ENCODE measurements at places on chromosomes 1 and 21.

DNA sequence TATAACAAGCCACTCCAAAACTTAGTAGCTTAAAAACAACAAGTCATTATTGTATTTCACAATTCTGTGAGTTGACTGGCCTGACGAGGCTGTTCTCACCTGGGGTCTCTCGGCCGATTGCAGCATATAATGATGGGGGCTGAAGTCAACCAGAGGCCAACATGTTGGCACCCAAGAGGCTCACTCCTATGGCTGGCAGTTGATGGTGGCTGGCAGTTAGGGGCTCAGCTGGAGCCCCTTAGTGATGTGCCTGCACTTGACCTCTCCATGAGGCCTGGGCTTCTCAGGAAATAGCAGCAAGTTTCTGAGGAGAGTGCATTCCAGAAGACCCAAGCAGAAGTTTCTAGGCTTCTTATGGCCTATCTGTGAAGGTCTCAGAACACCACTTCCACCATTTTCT, 459.4 kb downstream of the NPHP4 start:
- DNase-seq, result no peak
- H3K27ac ChIP-seq, result no peak overlapping the region
- no peaks in the 10 kb centered on the region for H3K36me3 ChIP-seq
- H3K27me3 ChIP-seq, result no peaks in the 10 kb centered on the region
- H3K4me3 ChIP-seq, result no peak overlapping the region

GRCh38 chr1:65050735-65051134, 84.4 kb upstream of the JAK1 start:
- no peaks in the 10 kb centered on the region for H3K27me3 ChIP-seq
- no peaks in the 10 kb centered on the region for H3K4me1 ChIP-seq
- no peak overlapping the region for H3K27ac ChIP-seq
- no peak for DNase-seq

DNA sequence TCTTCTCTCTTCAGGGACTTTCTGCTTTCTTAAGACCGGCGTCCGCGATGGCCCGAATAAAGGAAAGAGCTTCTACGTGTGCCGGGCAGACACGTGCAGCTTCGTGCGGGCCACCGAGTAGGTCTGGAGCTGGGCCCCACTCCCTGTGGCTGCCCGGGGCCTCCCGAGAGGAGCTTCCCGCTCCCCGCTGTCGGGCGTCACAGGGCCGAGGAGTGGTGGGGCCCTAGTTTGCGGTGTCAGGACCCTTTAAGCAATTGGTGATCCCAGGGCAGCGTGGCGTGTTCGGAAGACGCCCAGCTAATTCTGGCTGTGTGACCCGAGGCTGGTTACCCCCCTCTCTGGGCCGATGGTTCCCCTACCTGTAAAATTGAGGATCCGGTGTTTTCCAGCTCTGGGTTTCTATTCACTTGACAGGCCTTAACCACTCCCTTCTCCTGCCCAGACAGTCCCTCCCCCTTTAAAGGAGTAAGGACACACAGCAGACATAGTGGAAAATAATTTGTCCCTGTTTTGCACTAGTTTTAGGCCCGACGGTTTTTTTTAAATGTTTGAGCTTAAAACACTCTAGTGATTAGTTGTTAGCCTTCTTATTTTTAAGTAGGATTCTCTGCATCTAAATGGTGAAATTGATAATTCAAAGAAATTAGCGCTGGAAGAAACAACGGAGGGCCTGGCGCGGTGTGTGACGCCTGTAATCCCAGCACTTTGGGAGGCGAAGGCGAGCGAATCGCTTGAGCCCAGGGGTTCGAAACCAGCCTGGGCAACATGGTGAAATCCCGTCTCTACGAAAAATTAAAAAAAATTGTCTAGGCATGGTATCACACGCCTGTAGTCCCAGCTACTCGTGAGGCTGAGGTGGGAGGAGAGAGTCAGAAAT, 553 bp downstream of the TTF2 start:
- peaks cover 34% of the 10 kb centered on the region for H3K36me3 ChIP-seq
- peak overlapping the region; percentile 64 for H3K4me3 ChIP-seq
- peak overlapping the region; percentile 75 for H3K27ac ChIP-seq
- no peak for DNase-seq
- no peaks in the 10 kb centered on the region for H3K27me3 ChIP-seq
- peaks cover 10% of the 10 kb centered on the region for H3K4me1 ChIP-seq

- no peak for DNase-seq
- H3K36me3 ChIP-seq, result peaks cover 43% of the 10 kb centered on the region
- no peaks in the 10 kb centered on the region for H3K27me3 ChIP-seq
- H3K4me1 ChIP-seq, result peaks cover 16% of the 10 kb centered on the region
- peak overlapping the region; percentile 98 for H3K27ac ChIP-seq
- peak overlapping the region; percentile 44 for H3K4me3 ChIP-seq
Observed at GRCh38 chr1:43452789-43453441, 816 bp downstream of the HYI start.

GRCh38 chr21:36027347-36027746, 33.0 kb downstream of the SETD4 start:
- H3K4me1 ChIP-seq, result peaks cover 6% of the 10 kb centered on the region
- H3K27me3 ChIP-seq, result no peaks in the 10 kb centered on the region
- no peak overlapping the region for H3K4me3 ChIP-seq
- H3K27ac ChIP-seq, result no peak overlapping the region

DNA sequence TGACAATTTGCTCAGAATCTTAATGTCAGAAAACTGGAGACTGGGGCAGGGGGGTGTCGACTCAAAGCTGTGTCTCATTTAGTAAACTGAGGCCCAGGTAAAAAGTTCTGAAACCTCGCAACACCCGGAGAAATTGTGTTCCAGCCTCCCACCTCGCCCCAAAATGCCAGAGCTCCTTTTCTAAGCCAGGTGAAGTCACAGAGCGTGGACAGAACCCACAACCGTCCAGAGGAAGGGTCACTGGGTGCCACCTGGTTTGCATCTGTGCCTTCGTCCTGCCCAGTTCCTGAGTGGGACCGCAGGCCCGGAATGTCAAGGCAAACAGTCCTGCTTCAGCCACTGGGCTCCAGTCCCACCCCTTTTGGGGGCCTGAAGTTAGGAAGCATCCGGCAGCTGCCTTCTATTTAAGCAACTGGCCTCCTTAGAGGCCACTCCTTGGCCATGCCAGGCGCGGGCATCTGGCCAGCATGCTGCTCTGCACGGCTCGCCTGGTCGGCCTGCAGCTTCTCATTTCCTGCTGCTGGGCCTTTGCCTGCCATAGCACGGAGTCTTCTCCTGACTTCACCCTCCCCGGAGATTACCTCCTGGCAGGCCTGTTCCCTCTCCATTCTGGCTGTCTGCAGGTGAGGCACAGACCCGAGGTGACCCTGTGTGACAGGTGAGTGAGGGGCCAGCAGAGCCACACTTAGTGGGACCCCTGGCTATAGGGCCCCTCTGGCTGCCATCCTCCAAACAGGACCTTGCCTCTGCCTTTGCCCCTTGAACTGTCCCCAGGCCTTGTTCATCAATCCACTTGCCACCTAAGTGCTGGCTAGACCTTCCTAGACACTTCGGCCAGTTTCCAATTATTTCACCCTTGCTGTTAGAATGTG, at the start of gene TAS1R1:
TAS1R1 (plus strand) TSS at position 401 of the 872 bp plus-strand sequence; CDS start at position 468, 67 bp downstream.
- peak within 1 kb of the TSS; percentile 71 for H3K4me3 ChIP-seq
- peak within 1 kb of the TSS; percentile 42 for H3K27ac ChIP-seq
- H3K4me1 ChIP-seq, result peaks cover 6% of the 10 kb centered on the region
- H3K27me3 ChIP-seq, result no peaks in the 10 kb centered on the region
- peaks cover 22% of the 10 kb centered on the region for H3K36me3 ChIP-seq

- H3K4me3 ChIP-seq, result no peak overlapping the region
- H3K36me3 ChIP-seq, result peaks cover 11% of the 10 kb centered on the region
- DNase-seq, result no peak
Observed at GRCh38 chr1:109500941-109501381, 7.1 kb downstream of the CYB561D1 start.

- H3K36me3 ChIP-seq, result no peaks in the 10 kb centered on the region
- no peak for DNase-seq
- no peak overlapping the region for H3K27ac ChIP-seq
- no peaks in the 10 kb centered on the region for H3K4me1 ChIP-seq
- H3K27me3 ChIP-seq, result no peaks in the 10 kb centered on the region
- no peak overlapping the region for H3K4me3 ChIP-seq
Observed at GRCh38 chr1:210213335-210213734, 19.3 kb upstream of the SERTAD4 start.

DNA sequence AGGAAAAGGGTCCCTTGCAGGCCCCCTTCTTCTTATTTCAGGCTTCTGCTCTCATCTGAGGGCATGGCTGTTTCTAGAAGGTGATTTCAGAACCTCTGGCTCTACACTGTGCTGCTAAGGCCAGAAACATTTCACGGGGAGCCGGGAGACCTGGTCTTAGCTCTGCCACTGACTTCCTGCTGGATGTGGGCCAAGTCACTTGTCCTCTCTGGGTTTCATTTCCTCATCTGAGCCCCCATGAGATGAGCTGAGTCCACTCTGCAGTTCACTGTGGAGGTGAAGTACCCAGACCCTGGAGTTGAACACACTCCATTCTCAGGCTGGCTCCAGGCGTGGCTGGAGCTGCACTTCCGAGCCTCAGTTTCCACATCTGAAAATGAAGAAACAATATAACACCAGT, 2.1 kb downstream of the PADI1 start:
- no peak overlapping the region for H3K4me3 ChIP-seq
- H3K36me3 ChIP-seq, result no peaks in the 10 kb centered on the region
- peak overlapping the region; percentile 91 for H3K27ac ChIP-seq
- no peaks in the 10 kb centered on the region for H3K27me3 ChIP-seq

DNA sequence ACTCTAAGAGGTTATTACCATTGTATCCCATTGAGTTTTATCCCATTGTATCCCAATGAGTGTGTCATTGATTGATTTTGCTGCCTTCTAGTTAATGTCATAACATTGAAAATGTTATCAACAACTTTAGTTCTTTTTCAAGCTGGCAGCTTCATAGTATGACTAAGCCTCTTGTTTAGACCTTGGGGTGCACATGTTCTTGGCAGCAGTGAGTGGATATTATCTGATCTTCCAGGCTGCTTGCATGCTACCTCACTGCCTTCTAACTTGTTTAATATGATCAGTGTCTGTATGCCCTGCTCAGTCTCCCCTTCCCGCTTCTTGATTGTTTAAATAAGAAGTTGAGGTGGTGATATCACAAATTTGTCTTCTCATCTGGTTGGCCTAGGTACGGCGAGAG, 24.6 kb downstream of the NTPCR start:
- peaks cover 19% of the 10 kb centered on the region for H3K36me3 ChIP-seq
- DNase-seq, result no peak
- no peak overlapping the region for H3K4me3 ChIP-seq
- H3K27ac ChIP-seq, result no peak overlapping the region

DNA sequence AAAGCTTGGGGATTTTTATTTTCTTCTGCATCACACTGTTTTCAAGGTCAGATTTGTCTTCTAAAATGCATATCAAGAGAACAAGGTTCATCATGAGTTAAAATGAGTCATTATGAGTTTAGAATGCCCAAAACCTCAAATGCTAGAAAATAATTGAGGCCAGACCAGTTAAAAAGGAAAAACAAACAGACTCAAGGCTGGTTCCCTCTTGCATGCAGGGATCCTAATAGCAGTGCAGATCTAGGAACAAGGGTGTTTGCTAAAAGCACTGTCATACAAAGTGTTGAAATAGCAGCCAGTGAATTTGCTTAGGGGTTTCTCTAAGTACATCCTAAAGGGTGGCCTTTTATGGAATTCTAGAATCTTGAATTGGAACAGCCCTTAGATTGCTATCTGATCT, 15.3 kb downstream of the BEND5 start:
- H3K27me3 ChIP-seq, result no peaks in the 10 kb centered on the region
- no peak overlapping the region for H3K27ac ChIP-seq
- DNase-seq, result no peak
- no peaks in the 10 kb centered on the region for H3K36me3 ChIP-seq

DNA sequence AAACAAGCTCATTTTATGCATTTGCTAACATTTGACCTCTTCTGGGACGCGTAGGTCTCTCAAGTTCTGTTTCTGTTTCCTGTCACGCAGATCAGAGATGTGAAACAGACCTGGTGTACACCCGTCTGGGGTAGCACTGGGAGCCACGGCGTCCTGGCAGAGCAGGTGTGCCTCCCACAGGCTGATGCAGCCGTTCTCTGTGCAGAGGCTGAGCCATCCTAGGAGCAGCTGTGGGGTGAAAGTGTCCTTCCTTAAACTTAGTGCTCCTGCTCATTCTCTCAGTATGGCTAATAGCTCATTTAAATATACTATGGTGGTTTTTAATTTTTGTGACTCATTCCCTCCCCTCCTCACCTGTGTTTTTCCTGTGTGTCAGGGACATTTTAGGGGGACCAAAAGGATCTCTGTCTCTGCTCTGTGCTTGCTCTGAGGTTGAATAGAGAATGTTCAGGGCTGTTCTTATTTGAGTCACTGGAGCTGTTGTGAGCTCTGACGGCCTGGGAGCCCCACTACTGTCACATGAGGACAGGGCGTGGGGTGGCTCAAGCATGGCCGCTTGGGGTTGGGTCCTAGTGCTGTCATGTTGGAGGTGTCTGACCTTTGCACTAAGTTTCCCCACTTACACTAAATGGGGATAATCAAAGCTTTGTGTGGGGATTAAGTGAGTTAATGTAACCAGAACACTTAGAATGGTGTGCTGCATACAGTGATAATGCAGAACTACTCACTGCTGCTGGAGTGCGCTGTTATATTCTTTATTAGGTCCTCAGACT, 43.0 kb downstream of the GALNT2 start:
- no peak overlapping the region for H3K27ac ChIP-seq
- H3K4me3 ChIP-seq, result no peak overlapping the region
- H3K36me3 ChIP-seq, result no peaks in the 10 kb centered on the region
- H3K4me1 ChIP-seq, result peaks cover 14% of the 10 kb centered on the region
- no peaks in the 10 kb centered on the region for H3K27me3 ChIP-seq

GRCh38 chr1:116763787-116764465, 9.7 kb downstream of the CD2 start:
- H3K27ac ChIP-seq, result no peak overlapping the region
- H3K27me3 ChIP-seq, result no peaks in the 10 kb centered on the region
- DNase-seq, result no peak
- no peak overlapping the region for H3K4me3 ChIP-seq
- no peaks in the 10 kb centered on the region for H3K4me1 ChIP-seq

All from RWPE2 (cell line).